ENCODE measurements at places on chromosomes 5 and 9.

- no peak for DNase-seq
Observed at GRCh38 chr9:99103901-99104458, 933 bp upstream of the TGFBR1 start.

DNA sequence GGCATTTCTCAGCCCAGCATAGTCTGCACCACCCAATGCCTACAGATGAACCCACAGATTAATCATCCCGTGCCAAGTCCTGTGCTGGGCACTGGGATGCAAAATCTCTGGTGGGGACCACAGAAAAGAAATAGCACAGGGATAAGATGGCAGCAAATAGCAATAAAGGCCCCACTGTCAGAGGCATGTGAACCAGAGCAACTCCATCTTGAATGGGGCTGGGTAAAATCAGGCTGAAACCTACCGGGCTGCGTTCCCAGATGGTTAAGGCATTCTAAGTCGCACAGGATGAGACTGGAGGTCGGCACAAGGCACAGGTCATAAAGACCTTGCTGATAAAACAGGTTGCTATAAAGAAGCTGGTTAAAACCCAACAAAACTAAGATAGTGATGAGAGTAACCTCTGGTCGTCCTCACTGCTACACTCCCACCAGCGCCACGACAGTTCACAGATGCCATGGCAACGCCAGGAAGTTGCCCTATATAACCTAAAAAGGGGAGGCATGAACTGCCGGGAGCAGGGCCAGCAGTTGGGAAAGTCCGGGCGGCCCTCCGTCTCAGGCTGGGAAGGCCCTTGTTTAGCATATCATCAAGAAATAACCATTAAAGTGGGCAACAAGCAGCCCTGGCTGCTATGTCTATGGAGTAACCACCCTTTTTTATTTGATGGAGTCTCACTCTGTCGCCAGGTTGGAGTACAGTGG is 65.2 kb downstream of the C9orf50 start:
- DNase-seq: no peak

GRCh38 chr5:141515946-141516671 is 27.2 kb downstream of the PCDHGC5 start:
- DNase-seq: no peak

DNA sequence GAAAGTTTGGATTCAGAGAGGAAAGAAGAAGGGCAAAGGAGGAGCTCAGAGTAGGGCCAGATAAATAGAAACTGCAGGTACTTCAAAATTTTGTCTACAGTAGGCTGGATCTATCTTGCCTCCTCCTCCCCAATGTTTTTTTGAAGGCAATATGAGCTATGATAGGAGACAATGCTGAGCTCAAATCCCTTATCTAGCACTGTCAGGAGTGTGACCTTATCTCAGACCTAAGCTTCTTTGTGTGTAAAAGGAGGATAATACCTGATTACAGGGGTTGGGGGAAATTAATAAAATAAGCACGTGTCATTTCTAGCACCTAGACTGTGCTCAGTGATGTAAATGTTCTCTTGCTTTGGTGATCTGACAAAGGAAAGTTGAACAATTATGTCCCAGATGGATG is 137.8 kb upstream of the CD180 start:
- no peak for DNase-seq

DNA sequence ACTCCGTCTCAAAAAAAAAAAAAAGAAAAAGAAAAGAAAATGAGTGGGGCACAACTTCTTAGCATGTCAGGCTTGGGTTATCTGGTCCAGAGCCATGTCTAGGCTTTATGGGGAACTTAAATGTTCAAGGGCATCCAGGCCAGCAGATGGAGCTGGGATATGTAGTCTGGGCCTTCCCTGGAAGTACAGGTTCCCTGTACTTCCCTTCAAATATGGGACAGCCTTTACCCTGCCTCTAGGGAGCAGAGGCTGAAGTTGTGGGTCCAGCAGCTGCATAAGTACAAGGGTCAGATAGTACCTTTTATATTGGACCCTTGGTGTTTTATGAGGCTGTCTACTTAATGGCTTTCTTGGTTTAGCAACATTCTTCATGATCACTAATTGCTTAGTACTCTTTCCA is 42.1 kb downstream of the FAF2 start:
- no peak for DNase-seq

GRCh38 chr9:81999806-82000205 is 11.2 kb downstream of the SPATA31D1 start:
- no peak for DNase-seq

- no peak for DNase-seq
Observed at GRCh38 chr5:178193251-178193809, 6.2 kb upstream of the GMCL2 start.

GRCh38 chr9:79621916-79622575 is 50.3 kb downstream of the TLE4 start:
- no peak for DNase-seq

- DNase-seq: no peak
Observed at GRCh38 chr9:14746626-14747025, 24.1 kb upstream of the CER1 start.

DNA sequence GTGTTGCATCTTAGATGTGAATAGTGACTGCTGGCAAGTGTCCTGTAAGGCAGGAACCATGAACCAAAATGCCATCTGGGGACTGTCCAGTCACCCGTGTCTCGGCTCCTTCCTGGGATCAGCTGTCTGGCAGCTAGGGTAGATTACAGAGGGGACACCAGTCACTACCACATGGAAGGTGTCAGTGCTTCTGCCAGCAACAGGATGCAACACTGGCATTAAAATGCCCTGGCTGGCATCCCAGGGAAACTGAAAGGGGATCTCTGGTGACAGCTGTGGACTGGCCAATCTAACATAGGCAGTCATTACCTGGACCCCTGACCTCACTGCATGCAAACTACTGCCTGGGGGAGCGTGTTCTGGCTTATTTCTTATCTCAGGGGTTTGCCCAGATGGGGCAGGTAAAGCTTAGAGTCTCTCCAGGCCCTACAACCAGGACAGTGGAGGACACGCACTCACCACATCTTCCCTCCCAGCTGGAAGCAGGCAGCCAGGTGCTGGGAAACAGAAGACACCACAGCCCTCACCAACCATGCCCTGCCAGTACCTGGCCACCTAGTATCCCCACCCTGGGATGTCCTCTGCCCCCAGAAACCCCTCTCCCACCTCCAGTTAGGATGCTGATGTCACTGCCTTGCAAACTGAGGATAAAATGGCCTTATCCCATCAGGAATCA is 83.8 kb downstream of the SEMA4D start:
- no peak for DNase-seq

DNA sequence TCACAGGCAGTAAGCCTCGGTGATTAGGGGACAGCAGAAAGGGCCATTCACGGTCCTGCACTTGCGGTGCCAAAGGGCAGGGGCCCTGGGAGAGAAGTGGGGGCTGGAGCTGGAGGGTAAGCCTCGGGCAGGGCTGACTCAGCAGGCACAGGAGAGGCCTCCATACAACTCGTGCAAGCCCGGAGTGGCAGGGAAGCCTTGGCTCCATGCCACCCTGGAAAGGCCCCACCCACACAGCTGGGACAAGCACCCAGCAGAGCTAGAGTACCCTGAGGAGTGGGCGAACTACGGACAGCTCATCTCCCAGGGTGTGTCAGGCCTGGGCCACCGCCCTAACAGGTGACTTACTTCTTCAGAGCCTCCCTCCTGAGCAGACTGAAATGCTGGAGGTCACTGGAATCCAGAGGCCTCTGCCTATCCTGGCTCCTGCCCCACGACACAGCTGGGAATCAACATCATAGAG is 5.6 kb upstream of the CAMK2A start:
- no peak for DNase-seq

DNA sequence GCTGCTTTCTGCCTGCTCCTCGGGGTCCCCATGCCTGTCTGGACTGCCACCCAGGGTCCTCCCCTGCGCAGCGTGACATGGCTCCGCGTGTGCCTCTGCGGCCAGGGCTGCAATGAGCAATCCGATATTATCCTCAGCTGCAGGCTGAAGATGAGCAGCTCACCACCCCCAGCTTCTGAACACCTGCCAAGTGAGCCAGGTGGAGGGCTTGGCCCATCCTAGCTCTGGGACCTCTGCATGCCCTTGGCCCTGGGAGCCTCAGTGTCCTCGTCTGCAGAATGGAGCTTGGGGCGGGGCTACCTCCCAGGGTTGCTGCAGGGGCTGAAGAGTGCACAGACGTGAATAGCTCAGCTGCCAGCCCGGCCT is 4.1 kb upstream of the MYMK start:
- DNase-seq: no peak

Data from activated naive CD4-positive, alpha-beta T cell (primary cell).